Activated naive CD8-positive, alpha-beta T cell treated with anti-CD3 and anti-CD28 coated beads for 36 hours (primary cell): ENCODE measurements at places on chromosomes 7 and 10. TPM values are rescaled to one million over a fixed set of nuclear protein-coding genes. Genes with fewer than 3 reads are reported as not detected.

GRCh38 chr7:120985839-120986238 is 2.7 kb upstream of the CPED1 start:
- H3K27ac ChIP-seq = no peak overlapping the region
- no peak overlapping the region for H3K4me3 ChIP-seq
- H3K4me1 ChIP-seq = peaks cover 16% of the 10 kb centered on the region
- no peak for DNase-seq
- peaks cover 55% of the 10 kb centered on the region for H3K27me3 ChIP-seq
- no peaks in the 10 kb centered on the region for H3K36me3 ChIP-seq

- no peaks in the 10 kb centered on the region for H3K27me3 ChIP-seq
- H3K27ac ChIP-seq = peak within 1 kb of the TSS; percentile 85
- peaks cover 29% of the 10 kb centered on the region for H3K4me1 ChIP-seq
- peak; percentile 87 for DNase-seq
- peaks cover 3% of the 10 kb centered on the region for H3K36me3 ChIP-seq
These were observed at the start of gene BRI3 for GRCh38 chr7:98280791-98281756. Gene BRI3, plus strand, starts transcription at chr7:98281686. Its CDS starts 110 bp downstream, at chr7:98281796.

DNA sequence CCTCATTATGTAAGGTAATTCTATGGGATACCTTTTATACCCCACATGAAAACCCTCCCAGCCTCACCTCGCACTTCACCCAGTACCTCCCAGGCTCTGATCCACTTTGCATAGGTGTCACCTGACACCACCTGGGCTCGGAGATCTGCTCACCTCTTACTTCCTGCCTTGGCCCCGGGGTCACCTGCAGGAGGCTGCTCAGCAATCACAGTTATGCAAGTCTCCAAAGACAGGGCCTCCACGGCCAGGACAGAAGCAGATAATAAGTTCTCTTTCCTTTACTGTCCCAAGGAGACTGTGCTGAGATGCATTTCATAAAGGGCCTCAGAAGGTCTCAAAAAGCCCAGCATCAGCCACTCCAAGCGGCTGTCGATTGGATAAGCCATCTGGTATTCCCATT is 112.4 kb upstream of the PPP2R2D start:
- peaks cover 18% of the 10 kb centered on the region for H3K27me3 ChIP-seq
- no peak overlapping the region for H3K27ac ChIP-seq
- no peak for DNase-seq
- H3K36me3 ChIP-seq = no peaks in the 10 kb centered on the region

- peaks cover 52% of the 10 kb centered on the region for H3K36me3 ChIP-seq
- H3K4me3 ChIP-seq = no peak overlapping the region
- no peak for DNase-seq
- no peak overlapping the region for H3K27ac ChIP-seq
- H3K27me3 ChIP-seq = no peaks in the 10 kb centered on the region
- H3K4me1 ChIP-seq = peaks cover 35% of the 10 kb centered on the region
These were observed 58.8 kb downstream of the WDR37 start for GRCh38 chr10:1114719-1115606.

GRCh38 chr10:33143160-33143728 is 185.2 kb upstream of the ITGB1 start:
- peak overlapping the region; percentile 86 for H3K27ac ChIP-seq
- H3K27me3 ChIP-seq = no peaks in the 10 kb centered on the region
- peak; percentile 56 for DNase-seq
- H3K4me3 ChIP-seq = peak overlapping the region; percentile 4
- H3K36me3 ChIP-seq = peaks cover 3% of the 10 kb centered on the region
- peaks cover 49% of the 10 kb centered on the region for H3K4me1 ChIP-seq

- H3K4me1 ChIP-seq = no peaks in the 10 kb centered on the region
- peaks cover 5% of the 10 kb centered on the region for H3K27me3 ChIP-seq
- DNase-seq = no peak
- H3K36me3 ChIP-seq = no peaks in the 10 kb centered on the region
- H3K27ac ChIP-seq = no peak overlapping the region
- no peak overlapping the region for H3K4me3 ChIP-seq
These were observed 71.9 kb upstream of the HABP2 start for GRCh38 chr10:113480851-113481502.

DNA sequence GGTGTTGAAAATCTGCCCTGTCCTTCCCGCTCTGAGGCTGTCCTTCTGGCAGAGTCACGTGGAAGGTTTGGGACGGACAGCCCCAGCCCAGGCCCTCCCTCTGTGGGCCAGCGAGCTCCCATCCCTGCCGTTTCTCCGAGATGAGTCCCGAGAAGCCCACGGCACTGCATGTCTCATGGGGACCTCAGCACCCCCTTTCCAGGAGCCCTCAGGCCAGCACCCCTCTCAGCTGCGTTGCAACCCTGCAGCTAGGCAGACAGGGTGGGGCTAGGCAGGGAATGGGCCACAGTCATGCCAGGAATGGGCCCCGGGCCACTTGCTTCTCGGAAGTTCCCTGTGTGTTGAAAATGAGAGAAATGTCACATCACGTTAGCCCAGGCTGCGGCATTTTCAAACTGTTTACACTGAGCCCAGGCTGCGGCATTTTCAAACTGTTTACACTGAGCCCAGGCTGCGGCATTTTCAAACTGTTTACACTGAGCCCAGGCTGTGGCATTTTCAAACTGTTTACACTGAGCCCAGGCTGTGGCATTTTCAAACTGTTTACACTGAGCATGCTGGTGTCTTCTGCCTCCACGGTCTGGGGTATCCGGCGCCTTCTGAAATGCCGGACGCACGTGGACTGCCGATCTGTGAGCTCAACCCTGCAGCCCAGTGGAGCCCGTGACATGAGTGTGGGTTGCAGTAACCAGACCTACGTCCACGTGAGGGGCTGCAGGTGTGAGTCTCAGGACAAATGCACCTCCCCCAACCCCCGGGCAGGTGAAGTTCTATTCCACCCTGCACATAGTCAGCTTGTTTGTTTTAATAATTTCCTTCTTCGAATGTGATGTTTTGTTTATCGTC is 42.6 kb downstream of the FAM20C start:
- no peaks in the 10 kb centered on the region for H3K4me1 ChIP-seq
- no peaks in the 10 kb centered on the region for H3K27me3 ChIP-seq
- no peak overlapping the region for H3K27ac ChIP-seq
- no peak for DNase-seq
- no peak overlapping the region for H3K4me3 ChIP-seq
- no peaks in the 10 kb centered on the region for H3K36me3 ChIP-seq

DNA sequence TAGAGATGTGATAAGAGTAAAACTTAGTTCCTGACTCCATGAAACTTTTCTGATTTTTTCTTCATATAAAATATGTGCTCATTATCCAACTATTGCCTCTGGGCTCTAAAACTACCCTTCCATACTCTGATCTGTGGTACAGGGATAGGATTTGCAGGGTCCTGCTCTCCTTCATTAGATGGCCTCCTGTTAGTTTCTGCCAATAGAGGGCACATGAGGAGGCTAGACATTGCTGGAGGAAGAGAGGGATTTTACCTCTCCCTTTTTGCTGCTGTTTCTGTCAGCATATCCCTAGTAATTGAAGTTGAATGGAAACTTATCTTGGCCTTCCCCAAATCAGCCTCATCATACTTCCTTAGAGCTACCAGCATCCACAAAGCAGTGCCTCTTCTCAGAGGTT is 269.4 kb downstream of the NXPH1 start:
- no peaks in the 10 kb centered on the region for H3K4me1 ChIP-seq
- H3K27ac ChIP-seq = no peak overlapping the region
- no peaks in the 10 kb centered on the region for H3K27me3 ChIP-seq
- no peaks in the 10 kb centered on the region for H3K36me3 ChIP-seq
- no peak for DNase-seq
- H3K4me3 ChIP-seq = no peak overlapping the region

DNA sequence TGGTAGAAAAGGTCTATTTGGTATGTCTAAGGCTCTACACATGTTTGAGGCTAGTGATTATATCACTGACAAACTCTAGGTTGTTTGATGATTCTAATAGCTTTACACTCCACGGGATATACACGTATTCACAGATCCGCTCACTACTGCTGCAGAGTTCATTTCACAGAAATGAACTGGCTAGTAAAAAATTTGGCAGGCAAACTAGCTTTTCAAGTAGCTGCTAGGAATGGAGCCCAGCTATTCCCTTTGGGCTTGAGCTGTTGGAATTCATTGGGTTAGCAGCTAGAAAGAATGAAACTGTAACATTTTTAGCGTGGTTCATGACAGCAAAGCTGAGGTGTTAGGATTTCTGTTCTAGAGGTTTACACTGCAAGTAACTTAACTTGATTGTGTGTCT is 37.6 kb downstream of the R3HCC1L start:
- H3K36me3 ChIP-seq = peaks cover 43% of the 10 kb centered on the region
- H3K27ac ChIP-seq = no peak overlapping the region
- H3K4me3 ChIP-seq = no peak overlapping the region
- DNase-seq = no peak
- peaks cover 14% of the 10 kb centered on the region for H3K4me1 ChIP-seq

GRCh38 chr10:12484002-12484918 is 134.9 kb downstream of the CAMK1D start:
- H3K27ac ChIP-seq = no peak overlapping the region
- H3K4me1 ChIP-seq = peaks cover 24% of the 10 kb centered on the region
- H3K27me3 ChIP-seq = no peaks in the 10 kb centered on the region
- no peak for DNase-seq

GRCh38 chr7:114112806-114113205 is 194.0 kb upstream of the PPP1R3A start:
- H3K4me1 ChIP-seq = no peaks in the 10 kb centered on the region
- no peaks in the 10 kb centered on the region for H3K27me3 ChIP-seq
- no peak for DNase-seq
- no peak overlapping the region for H3K4me3 ChIP-seq
- H3K36me3 ChIP-seq = no peaks in the 10 kb centered on the region

- H3K4me1 ChIP-seq = no peaks in the 10 kb centered on the region
- no peak overlapping the region for H3K27ac ChIP-seq
- no peak overlapping the region for H3K4me3 ChIP-seq
These were observed 78.8 kb downstream of the PROSER2 start for GRCh38 chr10:11901833-11902475.

- peaks cover 3% of the 10 kb centered on the region for H3K36me3 ChIP-seq
- H3K4me1 ChIP-seq = peaks cover 40% of the 10 kb centered on the region
- no peak overlapping the region for H3K4me3 ChIP-seq
- no peak overlapping the region for H3K27ac ChIP-seq
These were observed 19.9 kb downstream of the ZNRF2 start for GRCh38 chr7:30304177-30304884.

GRCh38 chr10:132588301-132589013 is 50.9 kb downstream of the INPP5A start:
- DNase-seq = peak; percentile 53
- peaks cover 59% of the 10 kb centered on the region for H3K4me1 ChIP-seq
- H3K27me3 ChIP-seq = no peaks in the 10 kb centered on the region
- peaks cover 16% of the 10 kb centered on the region for H3K36me3 ChIP-seq
- H3K4me3 ChIP-seq = peak overlapping the region; percentile 29
- peak overlapping the region; percentile 78 for H3K27ac ChIP-seq

GRCh38 chr7:6643915-6644625 is 7.0 kb downstream of the ZNF316 start:
- no peak overlapping the region for H3K27ac ChIP-seq
- peaks cover 12% of the 10 kb centered on the region for H3K4me1 ChIP-seq
- H3K27me3 ChIP-seq = no peaks in the 10 kb centered on the region
- H3K4me3 ChIP-seq = no peak overlapping the region
- DNase-seq = no peak

GRCh38 chr7:8384901-8385300 is 48.5 kb upstream of the NXPH1 start:
- peaks cover 3% of the 10 kb centered on the region for H3K4me1 ChIP-seq
- no peak overlapping the region for H3K27ac ChIP-seq
- no peaks in the 10 kb centered on the region for H3K36me3 ChIP-seq
- no peak overlapping the region for H3K4me3 ChIP-seq

DNA sequence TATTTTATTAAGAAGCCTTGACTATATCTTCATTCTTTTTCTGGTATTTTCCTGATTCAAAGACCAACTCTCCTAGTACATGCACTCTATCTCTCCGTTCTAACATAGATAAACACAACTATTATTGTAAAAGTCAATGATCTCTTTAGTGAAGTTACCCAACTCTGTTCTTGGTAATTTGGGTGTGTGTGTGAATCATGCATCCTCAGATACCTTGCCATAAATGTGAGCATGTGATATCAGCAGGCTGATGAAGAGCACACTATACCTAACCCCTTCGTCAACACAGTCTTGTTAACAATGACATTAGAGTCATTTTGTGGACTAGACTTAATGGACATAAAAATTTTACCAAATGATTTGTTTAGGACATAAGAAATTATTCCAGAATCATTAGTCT is 1122.1 kb downstream of the XPNPEP1 start:
- DNase-seq = no peak
- H3K36me3 ChIP-seq = no peaks in the 10 kb centered on the region
- no peaks in the 10 kb centered on the region for H3K4me1 ChIP-seq

DNA sequence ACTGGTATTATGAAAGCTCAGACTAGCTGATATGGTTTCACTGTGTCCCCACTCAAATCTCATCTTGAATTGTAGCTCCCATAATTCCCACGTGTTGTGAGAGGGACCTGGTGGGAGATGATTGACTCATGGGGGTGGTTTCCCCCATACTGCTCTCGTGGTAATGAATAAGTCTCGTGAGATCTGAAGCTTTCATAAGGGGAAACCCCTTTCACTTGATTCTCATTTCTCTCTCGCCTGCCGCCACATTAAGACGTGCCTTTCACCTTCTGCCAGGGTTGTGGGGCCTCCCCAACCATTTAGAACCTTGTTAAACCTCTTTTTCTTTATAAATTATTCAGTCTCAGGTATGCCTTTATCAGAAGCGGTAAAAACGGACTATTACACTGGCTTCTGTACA is 40.3 kb downstream of the COL13A1 start:
- H3K4me3 ChIP-seq = no peak overlapping the region
- H3K4me1 ChIP-seq = peaks cover 10% of the 10 kb centered on the region
- no peak overlapping the region for H3K27ac ChIP-seq
- peaks cover 17% of the 10 kb centered on the region for H3K27me3 ChIP-seq
- no peaks in the 10 kb centered on the region for H3K36me3 ChIP-seq

DNA sequence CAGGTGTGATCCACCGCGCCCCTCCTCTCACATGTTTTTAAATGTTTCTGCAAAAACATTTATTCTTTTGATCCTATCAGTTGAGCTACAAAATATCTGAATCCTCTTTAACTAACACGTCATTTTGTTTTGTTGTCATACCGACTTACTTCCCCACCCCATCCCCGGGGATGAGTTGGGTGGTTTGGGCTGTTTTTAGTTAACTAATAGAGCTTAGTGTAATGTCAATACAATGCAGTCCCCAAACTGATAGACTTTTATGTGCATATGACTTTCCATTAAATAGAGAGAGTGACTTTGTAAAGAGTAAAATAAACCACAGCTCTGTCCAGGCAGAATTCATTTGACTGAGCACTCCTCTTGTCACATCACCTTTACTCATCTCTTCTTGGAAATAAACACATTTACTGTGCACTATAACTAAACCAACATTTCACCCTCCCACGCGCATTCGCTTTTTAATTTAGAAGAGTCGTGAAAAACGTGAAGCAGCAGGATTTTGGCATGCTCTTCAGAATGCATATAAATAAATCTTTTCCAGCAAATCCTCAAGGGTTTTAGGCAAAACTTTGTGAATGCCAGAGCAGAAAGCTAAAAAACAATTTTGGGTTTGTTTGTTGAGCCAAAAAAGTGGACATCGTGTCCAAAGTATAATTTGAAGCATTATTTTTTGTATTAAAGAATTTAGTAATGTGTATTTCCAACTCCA is 187.4 kb upstream of the MGMT start:
- H3K4me3 ChIP-seq = no peak overlapping the region
- H3K27me3 ChIP-seq = peaks cover 18% of the 10 kb centered on the region
- no peaks in the 10 kb centered on the region for H3K36me3 ChIP-seq
- DNase-seq = no peak
- no peak overlapping the region for H3K27ac ChIP-seq

Gene NEBL
- 0.82 TPM for total RNA-seq

Gene OR13A1
- not detected for total RNA-seq

Gene AKR1C1
- total RNA-seq = 0.21 TPM

Gene SFR1
- total RNA-seq = 19.6 TPM

Gene RRP12
- 88.4 TPM for total RNA-seq

Gene KNDC1
- not detected for total RNA-seq

Gene OR2F2
- total RNA-seq = not detected

Gene NPTX2
- total RNA-seq = not detected

Gene LRRC17
- not detected for total RNA-seq

Gene AMPH
- not detected for total RNA-seq
